Fibroblast of lung (primary cell): ENCODE measurements at places on chromosomes 1 and 21. TPM values are rescaled to one million over a fixed set of nuclear protein-coding genes. Genes with fewer than 3 reads are reported as not detected.

DNA sequence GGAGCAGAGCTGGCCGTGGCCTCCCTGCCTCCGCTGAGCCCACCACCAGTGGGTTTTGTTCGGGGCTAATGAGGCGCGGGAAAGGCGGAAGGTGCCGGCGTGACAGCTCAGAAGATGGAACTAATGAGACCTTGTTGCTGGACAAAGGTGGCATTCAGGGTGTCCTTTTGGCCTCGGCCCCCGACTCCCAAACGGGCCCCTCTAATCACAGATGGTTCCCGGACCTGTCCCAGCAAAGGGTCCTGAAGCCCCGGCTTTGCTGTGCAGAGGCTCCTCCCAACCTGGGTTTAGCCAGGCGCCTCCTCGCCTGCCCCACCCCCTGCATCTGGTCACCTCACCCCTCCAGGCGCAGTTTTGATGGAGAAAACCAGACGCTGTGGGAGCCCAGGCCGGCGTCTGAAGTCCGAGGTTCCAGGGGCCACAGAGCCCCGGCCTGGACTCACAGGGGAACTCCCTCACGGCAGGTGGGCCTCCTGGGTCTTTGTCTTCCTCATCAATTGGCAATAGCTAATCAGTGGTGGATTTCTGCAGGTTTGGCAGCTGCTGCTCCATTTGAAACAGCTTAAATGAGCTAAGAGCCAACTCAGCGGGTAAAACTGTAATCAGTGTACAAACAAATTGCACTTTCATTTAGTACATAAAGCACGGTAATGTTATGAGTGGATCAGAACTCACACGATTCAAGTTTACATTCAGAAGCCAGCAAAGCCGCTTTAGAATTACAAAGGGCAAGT lies 44.3 kb upstream of the ADARB1 start:
- DNase-seq, result no peak

DNA sequence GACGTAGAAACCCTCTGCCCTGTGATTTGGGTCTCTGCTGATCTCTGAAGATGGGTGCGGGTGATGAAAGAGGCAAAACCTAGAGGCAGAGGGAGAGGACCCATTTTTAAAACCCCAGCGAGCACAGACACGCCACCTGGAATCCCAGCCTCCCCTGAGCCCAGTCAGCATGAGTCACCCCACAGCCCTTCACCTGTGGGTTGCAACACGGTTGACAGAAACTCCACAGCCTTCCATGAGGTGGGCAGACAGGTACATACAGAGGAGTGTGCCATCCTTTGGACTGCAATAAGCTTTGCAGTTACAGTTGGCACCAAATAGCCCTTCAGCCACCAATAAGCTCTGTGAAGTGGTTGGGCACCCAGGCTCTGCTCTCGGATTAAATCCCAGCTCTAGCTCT lies 2.1 kb upstream of the GRHL3 start:
- no peak for DNase-seq

DNA sequence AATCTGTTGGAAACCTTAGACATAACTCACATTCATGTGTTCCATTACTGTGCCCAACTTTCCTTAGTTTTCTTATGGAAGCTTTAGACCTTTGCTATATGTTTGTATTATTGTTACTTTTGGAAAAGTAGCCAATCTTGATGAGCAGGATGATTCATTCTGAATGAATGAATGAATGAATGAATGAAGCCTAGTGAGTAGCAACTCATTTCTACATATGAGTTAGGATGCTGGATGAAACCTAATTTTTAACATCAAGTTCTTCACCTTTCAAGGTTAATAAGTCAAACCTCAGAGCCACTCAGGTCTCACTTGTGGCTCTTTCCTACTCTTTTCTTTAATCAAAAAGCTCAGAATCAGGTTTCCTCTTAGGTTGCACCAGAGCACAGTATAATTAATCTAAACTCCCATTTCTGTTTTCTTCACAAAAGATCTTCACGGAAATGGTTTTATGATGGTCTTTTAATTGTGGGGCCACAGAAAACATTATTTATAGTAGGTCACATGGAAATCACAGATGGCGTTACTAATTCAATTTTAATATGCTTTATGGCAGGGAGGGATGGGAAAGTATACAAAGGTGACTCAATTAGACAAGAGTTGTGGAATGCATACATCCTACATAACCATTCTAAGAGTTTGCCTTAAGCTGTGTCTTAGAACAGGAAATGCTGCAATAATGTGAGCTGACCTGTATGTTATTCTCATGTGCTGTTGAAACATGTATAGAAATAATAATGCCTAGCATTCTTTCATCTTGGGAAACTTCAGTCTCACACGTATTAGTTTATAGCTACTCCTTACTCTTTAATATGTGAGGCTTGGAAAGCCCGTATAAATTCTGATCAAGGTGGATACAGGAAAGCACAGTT lies 4.5 kb upstream of the DDX59 start:
- DNase-seq, result peak; percentile 41

- DNase-seq, result no peak
Measured at GRCh38 chr1:160863774-160864131, 1.1 kb upstream of the CD244 start.

Gene PLA2G2C
- polyA plus RNA-seq, result not detected in 2 replicates

Gene KCNK2
- polyA plus RNA-seq, result 25.6 and 29.7 TPM in 2 replicates

Gene MROH7
- 0.01 TPM in 1 of 2 replicates, not detected in the other for polyA plus RNA-seq

Gene PPFIA4
- 0.36 and 3.2 TPM in 2 replicates for polyA plus RNA-seq
